ENCODE measurements at places on chromosomes 3 and 15.

DNA sequence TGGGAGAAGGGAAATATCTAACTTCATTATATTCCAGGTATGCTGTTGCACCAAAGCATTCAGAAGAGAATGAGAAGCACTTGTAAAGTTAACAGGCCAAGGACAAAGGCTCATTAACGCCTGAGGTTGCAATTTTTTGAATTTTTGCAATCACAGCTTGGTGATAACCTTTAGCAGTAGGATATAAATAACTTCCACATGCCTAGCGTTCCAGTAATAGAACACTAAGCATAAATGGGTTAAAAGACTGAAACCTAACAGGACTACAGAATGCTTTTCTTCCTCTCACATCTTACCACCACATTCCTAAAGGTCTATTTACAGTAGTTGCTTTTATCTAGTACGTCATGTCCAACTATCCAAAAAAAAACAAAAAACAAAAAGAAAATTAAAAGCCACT is 57.4 kb upstream of the IMPG2 start:
- DNase-seq: no peak

DNA sequence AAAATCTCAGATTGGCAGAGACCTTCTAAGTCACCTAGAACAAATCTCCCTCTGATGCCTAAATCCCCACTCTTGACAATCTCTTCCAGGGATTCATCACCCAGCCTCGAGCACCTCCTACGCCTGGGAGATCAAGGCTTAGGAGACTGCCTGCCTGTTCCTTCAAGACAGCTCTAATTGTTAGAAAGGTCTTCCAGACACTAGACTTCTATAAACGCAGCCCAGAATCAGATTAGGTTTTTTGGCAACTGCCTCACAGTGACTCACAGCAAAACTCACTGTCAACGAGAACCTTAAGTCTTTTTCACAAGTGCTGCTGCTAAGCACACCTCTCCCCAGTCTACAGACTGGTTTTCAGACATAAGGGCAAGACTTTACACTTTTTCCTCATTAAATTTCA is 23.1 kb downstream of the SRGAP3 start:
- DNase-seq: no peak

DNA sequence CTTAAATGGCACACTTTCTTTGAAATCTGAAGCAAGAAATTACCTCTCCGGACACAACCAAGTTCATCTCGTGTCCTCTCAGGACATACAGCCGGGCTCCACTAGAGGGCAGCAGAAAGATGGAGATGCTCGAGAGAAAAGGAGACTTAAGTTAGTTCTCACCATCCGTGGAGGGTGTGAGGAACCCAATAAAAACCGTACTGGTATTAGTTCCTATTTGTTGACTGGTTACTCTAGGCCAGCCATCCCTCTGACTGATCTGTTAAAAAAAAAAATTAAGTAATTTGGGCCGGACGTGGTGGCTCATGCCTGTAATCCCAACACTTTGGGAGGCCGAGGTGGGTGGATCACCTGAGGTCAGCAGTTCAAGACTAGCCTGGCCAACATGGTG is 7.9 kb upstream of the CYP11A1 start:
- peak; percentile 25 for DNase-seq

DNA sequence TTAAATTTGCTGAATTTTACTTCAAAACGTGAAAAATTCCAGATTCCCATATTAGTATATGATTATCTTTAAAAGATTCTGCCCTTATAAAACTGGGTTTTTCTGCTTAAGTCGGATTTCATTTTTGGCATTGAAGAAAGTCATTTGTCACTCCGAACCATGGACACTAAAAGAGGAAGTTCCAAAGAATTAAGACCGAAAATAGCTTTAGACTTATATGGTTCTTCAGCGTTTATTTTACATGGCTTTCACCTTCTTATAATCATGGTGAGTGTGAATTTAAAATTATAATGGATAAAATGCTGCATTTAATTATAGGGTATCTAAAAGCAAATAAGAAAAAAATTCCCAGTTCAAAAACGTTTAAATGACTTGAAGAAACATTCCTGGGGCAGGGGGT is 1.0 kb downstream of the C3orf38 start:
- no peak for DNase-seq

DNA sequence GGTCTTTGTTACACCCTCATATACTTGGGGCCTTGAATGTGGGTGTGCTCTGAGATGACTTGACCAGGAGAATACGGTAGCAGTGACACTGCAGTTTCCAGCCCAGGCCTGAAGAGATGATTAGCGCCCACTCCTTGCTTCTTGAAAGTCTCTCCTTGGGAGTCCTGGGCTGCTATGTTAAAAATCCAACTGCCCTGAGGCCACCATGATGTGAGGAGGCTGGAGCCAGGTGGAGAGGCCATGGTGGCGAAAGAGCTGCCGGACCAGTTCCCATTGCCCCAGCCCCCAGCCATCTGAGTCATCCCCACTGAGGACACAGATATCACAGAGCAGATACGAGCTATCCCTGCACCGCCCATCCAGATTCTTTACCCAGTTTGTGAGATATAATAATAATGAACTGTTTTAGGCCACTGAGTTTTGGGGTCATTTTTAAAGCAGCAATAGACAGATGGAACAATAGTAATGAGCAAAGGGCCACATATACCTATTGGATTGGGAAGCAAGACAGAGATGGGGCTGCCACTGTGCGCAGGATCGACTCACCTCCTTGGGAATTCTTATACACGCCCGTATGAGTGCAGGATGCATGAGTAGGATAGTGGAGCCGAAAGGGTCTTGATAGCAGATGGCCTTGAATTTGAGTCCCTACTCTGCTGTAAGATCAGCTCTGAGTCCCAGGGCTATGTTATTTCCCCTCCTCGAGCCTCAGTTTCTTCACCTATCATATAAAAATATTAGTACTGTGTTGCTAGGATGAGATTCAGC is 12.1 kb upstream of the GATA2 start:
- DNase-seq: no peak

- DNase-seq: peak; percentile 42
These were observed 26.4 kb upstream of the ATP8B4 start for GRCh38 chr15:50145451-50145872.

DNA sequence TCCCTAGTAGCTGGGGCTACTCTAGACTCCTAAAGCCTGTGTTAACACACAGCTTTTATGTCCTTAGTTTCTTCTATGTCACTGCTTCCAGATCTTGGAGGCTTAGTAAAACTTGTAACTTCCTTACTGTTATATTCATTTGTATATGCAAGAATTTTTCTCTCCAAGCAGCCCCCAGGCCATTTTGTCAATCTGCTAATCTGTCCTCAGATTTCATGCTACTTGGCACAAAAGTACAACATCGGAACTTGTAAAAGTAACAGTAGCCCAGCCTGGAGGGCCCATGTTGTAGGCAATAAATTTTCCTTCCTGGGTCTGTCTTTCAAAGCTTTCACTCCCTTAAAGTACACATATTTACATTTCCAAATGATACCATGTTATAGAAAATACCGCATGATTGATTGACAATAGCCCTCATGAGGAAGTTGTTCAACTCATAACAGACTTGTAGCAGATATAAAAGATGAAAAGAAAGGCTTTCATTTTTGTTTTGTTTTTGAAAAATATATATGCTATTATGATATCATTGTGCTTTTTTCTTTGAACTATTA is 324.2 kb downstream of the NEK10 start:
- DNase-seq: no peak
